Fibroblast of skin of right biceps (primary cell): ENCODE measurements at places on chromosomes 3 and 15.

- DNase-seq: no peak
Measured at GRCh38 chr3:100864471-100865250, 128.6 kb downstream of the ABI3BP start.

DNA sequence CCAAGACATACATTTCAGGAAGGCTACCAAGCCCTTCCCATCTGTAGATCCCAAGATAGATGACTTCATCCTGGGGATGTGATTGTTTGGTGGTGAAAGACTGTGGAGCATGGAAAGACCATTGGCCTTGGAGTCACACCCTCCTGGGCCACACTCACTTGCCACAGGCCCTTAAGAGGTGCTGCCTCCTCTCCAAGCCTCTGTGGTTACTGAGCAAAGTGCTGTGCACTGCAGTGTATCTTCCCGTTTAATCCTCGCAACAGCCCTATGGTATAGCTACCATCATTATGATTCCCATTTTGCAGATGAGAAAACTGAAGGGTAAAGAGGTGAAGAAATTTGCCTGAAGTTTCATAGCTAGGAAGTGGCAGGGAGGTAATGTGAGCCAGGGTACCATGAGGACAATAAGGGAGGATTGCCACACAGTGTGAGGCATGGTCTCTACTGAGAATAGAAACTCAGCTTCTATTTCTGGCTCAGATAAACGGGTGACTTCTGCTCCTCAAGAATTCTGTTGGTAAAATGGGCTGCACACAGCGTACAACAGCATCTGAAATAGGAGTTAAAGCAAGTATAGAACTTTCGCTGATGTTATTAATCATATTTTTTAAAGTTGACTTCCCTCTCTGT lies 23.9 kb upstream of the RHO start:
- no peak for DNase-seq

GRCh38 chr15:32824777-32825176 lies 107.0 kb downstream of the GREM1 start:
- DNase-seq: peak; percentile 98

GRCh38 chr15:94815110-94815731 lies 583.9 kb downstream of the MCTP2 start:
- no peak for DNase-seq

- peak; percentile 72 for DNase-seq
Measured at GRCh38 chr3:5264093-5264600, 76.6 kb downstream of the EDEM1 start.

- peak; percentile 99 for DNase-seq
Measured at GRCh38 chr3:115788921-115789470, 165.7 kb downstream of the GAP43 start.

DNA sequence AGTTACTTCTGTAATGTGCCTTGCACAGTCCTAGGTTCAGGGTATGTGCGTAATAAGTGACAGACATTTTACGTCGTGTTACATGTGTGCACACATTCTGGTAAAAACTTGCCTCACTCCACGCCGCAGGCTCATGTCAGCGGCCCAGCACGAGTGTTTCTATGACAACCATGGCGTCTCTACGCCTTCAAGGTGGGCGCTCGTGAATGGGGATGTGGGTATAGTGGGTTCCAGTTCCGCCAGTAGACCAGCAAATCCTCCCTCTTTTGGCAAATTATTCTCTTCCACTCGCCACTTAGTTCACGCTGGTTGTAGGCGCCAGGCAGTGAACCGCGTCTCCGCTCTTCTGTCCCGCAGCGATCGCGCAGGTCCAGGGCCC lies 40.3 kb downstream of the CHST14 start:
- no peak for DNase-seq

- DNase-seq: no peak
Measured at GRCh38 chr15:79844221-79844620, 52.6 kb downstream of the MTHFS start.

DNA sequence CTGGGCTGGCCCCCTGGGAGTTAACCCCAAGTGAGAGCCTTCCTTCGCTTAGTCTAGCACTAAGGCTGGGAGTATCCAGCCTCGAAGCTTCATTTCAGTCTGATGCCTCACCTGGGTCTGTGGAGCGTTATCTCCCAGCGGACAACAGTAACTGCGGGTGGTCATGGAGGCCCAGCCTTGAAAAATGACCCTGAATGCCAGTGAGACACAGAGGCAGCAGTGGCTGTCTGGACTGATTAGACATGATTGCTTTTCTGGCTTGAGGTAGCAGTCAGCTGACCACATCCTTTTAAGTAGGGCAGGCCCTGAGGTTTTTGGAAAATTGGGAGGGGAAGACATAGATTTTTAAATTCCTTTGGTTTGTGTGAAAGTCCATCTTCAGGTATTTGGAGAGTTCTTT lies 28.2 kb upstream of the TRIM59 start:
- DNase-seq: peak; percentile 61

DNA sequence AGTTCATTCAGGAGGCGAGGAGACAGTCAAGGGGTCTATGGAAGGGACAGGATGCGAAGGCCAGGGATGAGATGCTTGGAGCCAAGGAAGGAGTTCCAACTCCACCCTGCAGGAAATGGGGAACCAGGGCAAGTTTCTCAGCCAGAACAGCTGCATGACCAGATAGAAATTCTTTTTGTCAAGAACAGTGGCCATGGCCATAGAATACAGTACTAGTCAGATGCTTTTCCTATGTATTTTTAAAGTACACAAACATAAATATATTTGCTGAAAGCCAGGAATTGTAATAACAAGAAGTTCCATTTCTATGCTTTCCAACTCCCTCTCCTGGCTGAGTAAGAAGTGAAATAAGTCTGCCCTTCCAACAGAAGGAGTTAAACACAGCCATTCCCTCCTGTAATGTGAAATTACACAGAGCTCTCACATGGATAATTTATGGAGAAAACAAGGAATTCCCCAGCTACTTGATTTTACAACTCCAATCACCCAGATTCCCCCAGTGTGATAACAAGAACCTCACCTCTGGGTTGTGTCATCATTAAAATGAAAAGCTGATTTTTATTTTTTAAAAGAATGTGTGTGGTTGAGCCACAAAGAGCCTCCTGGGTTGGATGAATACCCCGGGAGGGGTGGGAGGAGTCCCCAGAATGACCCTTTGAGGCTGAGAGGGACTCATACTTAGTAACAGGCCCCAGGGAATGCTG lies 124.6 kb upstream of the ARHGEF3 start:
- DNase-seq: peak; percentile 82

GRCh38 chr15:43006991-43007390 lies 86.4 kb upstream of the TTBK2 start:
- no peak for DNase-seq

GRCh38 chr3:193344486-193344885 lies 34.1 kb downstream of the ATP13A5 start:
- no peak for DNase-seq

GRCh38 chr3:30510596-30510995 lies 95.8 kb upstream of the TGFBR2 start:
- DNase-seq: peak; percentile 86

DNA sequence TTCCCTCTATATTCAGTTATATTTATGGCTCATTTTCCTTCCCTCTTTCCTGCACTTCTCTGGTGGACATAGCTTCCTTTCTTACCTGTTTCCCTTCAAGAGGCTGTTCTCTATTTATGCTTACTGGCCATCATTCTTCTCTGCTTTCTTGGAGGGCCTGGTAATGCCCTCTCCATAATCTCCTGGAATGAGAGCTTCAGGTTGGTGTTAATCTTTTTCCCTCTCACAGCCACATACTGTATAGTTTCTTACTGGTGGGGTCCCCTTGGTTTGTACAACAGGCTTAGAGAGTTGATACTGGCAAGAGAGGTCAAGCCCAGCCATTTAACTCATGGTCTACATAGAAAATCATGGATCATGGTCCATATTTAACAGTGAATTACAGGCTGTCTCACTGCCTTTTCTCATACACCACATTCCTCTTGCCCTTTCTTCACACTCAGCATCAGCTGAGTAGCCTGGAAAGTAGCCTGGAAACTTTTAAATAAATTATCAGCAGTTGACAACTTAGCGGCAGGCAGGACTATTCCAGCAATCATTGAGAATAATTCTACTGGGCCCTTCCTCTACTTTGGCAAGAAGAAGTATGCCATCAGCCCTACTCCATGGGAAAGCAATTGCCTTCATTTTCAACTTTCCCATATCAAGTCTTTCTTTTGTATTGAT lies 38.0 kb upstream of the DPH6 start:
- DNase-seq: peak; percentile 30

GRCh38 chr15:93170329-93170728 lies 81.3 kb upstream of the RGMA start:
- peak; percentile 21 for DNase-seq

DNA sequence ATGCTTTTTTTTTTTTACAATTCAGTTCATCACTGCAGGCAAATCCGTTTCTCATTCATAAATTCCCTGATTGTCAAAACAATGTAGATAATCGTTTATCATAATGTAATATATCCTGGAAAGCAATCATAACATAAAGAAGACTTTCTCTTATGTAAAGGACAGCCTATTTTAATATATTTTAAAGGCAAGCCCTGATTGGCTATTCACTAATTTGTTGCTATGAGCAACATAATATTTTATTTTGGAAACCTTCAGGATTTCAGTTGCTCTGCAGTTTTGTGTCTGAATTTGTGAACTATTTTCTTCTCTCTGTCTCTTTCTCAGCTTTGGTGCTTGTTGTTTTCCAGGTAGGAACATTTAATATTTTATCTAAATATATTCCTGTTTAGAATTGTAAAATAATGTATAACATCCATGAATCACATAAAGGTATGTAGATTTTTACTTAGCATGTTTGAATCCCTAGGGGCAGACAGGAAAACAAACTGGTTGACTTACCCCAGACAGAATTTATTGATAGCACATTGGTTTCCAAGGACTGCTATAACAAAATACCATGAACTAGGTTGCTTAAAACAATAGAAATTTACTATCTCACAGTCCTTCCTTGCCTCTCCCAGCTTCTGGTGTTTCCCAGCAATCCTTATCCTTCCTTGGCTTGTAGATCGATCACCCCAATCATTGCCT lies 253.5 kb downstream of the CDIN1 start:
- peak; percentile 37 for DNase-seq

DNA sequence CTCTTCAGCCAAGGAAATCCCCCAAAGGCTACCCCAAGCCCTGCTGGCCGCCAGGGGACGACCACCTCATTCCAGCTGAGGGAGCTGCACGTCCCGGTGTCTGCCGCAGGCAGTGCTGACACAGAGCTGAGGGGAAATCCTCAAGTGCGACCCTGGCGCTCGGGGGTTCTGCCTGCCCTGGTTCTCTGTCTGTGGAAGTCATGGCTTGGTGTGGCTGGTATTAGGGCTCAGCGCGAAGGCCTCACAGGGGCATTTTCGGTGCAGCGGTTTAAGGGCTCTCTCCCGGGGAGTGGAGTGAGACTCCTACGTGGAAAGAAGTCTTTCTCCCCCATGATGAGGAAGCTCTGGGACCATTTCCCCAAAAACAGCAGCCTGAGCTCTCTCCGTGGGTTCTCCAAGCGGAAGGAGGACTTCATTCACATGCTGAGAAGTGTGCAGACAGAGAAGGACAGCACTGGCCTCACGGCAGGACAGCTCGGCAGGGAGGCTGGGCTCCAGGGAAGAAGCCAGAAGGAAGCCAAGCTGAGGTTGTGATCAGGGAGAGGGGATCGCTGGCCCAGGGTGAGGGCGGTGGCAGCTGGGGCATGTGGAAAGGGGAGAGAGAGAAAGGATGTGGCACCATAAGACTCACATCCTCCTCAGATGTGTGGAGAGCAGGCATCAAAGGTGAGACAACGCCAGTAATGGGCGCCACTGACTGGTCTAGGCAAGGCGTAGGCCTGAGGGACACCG lies 48.6 kb downstream of the KLF15 start:
- no peak for DNase-seq

- peak; percentile 74 for DNase-seq
Measured at GRCh38 chr3:55500555-55501330, 13.6 kb upstream of the WNT5A start.

GRCh38 chr3:171044835-171045793 lies 18.6 kb upstream of the SLC2A2 start:
- DNase-seq: peak; percentile 59

GRCh38 chr15:48371961-48372360 lies 40.7 kb downstream of the DUT start:
- DNase-seq: no peak

GRCh38 chr3:184739594-184740505 lies 28.0 kb upstream of the MAGEF1 start:
- no peak for DNase-seq

DNA sequence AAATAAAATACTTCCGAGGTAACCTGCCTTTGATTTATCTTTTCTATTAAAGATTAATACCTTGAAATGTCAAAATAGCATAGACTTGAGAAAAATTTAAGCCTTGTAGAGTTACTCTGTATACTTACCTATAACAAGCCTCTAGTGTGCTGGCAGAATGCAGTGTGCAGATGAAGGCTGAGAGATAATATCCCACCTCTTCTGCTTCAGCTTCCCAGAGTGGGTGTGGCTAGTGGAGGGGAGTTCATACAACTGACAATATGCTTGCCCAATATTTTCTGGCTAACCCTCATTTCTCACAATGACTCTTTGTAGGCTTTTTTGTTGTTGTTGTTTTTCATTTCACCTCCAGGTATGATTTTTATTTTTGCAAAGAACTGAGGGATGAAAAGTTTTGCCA lies 15.7 kb upstream of the ZBTB20 start:
- DNase-seq: no peak

DNA sequence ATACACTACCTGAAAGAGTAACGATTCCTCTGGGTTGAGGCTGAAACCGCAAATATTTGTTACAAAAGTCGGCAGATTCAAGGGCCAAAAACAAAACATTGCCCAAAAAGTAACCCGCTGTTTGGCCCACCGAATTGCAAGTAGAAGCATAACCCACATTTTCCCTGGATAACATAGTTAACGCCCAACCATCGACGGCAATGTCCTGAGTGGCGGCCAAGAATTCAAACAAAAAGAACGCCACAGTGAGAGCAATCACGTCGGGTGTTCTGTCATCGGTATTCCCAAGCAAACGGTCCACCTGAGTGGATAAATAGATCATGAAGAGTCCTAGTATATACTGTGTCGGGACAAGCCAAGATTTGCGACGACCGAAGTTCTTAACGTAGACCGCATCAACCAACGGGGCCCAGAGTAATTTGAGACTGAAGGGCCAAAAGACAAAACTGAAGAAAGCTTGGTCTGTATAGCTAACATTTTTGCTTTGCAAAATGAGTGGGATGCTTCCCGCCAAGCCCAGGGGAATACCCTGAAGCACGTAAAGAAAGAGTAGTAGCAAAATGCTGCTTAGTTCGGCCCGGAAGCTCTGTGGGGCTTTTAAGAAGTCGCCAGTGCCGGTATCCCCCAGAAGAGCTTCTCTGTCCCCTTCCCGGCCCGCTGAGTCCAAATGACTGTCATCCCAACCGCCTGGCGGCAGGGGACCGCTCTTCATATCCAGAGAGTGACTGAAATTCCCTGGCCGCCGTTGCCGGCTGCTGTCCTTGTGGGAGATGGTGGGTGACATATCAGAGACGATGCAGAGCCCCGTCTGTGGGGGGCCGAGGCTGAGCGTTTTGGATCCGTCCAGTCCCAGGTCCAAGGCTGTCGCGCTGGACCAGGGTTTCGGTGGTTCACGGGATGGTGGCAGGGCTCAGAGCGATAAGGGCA lies 750 bp downstream of the SLC33A1 start:
- peak; percentile 9 for DNase-seq
